ENCODE measurements at places on chromosomes 3 and 15.
A peak's percentile ranks its signal among the peaks of the same experiment; 100 is the strongest.

DNA sequence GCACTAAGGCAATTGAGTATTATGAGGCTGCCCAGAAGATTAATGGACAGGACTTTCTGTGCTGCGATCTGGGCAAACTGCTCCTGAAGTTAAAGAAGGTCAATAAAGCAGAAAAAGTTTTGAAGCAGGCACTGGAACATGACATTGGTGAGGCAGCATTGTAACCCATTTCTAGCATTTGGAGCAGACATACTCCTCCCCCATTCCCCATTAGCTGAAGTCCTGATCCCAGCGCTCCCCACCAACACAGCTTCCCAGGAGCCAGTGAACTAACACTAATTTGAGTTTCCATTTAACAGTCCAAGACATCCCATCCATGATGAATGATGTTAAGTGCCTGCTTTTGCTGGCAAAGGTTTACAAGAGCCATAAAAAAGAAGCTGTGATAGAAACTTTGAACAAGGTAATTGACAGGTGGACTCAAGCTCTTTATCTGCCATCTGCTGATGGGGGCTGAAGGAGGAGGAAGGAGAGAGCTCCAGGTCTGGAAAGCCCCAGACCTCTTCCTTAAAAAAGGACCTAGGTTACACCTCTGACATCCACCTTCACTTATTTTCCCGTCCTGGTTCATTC, 22.6 kb downstream of the CSRNP1 start:
- DNase-seq = no peak

- no peak for DNase-seq
These were observed 33.9 kb downstream of the PIK3CA start for GRCh38 chr3:179181993-179182551.

DNA sequence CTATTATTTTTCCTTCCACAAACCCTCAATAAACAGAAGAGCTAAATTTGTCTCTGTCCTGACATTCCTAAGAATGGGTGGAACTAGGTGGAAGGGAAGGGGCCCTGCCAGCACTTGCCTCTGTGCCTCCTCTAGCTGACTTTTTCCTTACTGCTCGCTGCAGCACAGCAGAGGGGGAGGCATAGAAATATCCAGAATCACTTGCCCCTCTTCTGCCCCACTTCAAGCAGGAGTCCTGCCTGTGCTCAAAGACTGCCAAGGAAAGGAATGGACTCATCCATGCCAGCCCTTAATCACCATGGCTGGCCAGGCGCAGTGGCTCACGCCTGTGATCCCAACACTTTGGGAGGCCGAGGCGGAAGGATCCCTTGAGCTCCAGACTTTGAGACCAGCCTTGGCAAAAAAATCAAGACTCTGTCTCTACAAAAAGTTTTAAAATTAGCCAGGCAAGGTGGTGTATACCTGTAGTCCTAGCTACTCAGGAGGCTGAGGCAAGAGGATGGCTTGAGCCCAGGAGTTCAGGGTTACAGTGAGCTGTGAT, 51.8 kb downstream of the ADCY5 start:
- no peak for DNase-seq

DNA sequence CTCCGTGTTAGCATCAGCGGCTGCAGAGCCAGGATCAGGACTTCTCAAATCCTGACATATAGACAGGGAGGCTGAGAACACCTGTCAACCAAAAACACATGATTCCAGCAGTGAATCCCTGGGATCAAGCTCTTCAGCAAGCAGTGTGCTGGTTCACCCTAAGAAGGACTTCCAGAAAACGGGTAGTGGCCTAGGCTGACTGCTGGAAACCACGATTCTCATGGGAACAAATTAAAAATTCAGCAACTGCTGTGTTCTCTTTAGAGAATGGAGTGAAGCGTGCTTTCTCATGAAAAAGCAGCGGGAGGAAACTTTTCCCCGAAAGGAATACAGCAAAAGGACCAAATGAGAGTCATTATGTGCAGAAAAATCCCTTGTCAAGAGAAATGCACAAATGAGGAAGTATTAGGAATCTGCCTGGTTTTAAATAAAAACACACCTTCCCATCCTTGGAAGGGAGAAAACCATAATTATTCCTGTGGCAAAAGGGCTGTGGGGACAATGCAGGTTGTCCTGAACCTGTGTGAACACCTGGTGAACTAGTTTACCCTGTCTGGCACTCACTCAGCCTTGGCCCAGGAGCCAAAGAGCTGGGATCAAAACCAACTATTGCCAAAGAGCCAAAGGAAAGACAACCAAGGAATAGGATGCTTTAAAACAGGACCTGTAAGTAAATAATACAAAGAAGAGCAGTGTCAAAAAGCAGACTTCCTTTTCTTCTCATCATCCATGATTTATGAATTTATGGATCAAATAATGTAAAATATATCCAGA, 13.4 kb downstream of the IL12A start:
- no peak for DNase-seq

DNA sequence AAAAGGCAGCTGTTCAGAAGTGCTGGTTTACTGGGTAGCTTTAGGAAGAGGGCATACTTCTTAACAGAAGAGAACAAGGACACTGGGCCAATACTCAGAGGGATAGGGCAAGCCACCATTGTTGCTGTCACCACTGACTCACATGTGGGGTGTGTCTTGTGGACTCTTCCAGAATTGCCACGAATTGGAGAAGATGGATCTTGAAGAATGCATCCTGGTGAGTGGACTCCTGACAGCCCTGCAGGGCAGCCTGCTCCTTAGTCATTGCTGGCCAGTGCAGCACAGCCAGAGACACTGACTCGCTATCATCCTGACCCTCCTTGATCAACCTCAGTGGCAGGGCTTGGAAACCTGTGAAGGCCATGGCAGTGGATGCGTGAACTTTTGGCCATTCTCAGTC, 62.3 kb downstream of the UBP1 start:
- DNase-seq = no peak

DNA sequence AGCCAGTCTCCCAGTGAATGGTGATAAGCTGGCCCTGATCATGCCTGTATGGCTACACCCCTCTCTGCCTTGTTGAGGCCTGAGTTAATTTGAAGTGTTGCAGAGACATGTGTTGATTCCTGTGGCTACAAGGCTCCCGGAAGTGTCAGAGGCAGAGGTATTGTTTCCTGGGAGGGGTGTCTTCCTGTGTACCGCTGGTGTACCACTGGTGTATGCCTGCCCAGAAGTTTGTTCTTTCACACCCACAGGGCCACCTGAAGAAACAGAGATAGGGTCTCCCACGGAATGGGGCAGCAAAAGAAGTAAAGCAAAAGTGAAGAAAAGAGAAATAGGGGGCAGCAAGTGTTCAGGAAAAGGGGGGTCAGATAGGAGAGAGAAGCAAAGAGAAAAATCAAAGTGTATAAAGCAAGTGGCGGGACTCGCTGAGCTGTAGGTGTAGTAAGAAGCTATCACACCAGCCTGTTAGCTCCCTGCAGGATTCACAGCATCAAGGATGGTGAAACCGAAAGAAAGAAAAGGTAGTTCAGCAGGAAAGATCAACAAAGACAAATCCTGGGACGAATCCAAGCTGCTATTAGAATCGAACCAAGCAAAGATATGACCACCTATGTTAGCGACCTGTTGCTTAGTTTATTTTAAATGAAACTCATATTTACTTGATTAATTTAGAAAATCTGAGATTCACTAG, 36.6 kb upstream of the CD47 start:
- DNase-seq = no peak

GRCh38 chr3:196631682-196632045, 7.8 kb upstream of the NRROS start:
- DNase-seq = no peak

GRCh38 chr15:55289746-55290527, at the start of gene RAB27A:
RAB27A (minus strand) TSS chr15:55289813; CDS start chr15:55234934, 54,879 bp downstream.
- no peak for DNase-seq

DNA sequence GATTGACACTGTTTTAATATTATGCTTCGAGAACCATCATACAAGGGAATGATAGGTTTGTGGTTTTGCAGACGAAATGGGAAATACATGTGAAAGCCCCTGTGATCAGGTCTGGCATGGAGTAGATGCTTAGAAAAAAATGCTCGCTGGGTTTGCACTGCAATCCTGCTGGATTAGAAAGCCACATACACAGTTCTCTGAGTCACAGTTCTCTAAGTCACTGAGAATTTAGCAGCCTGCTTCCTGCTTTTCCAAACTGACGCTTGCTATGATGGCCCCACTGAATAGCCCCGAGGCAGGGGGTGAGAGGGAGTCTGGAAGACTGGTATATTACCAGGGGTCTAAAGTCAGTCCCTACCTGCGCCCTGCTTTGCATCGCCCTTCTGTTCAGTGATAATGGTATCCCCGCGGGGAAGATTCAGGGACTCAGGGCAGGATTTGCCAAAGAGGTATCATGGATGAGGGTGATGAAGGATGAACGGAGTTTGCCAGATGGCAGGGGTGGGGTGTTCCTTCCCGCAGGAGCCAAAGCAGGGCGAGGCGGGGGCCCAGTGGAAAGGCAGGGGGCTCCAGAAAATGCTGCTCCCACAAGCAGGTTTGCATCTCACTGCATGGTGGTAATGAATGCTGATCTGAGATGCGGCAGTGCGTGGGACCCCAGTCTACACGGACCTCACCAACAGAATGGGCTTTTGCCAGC, 82.3 kb downstream of the IQSEC1 start:
- peak; percentile 71 for DNase-seq

DNA sequence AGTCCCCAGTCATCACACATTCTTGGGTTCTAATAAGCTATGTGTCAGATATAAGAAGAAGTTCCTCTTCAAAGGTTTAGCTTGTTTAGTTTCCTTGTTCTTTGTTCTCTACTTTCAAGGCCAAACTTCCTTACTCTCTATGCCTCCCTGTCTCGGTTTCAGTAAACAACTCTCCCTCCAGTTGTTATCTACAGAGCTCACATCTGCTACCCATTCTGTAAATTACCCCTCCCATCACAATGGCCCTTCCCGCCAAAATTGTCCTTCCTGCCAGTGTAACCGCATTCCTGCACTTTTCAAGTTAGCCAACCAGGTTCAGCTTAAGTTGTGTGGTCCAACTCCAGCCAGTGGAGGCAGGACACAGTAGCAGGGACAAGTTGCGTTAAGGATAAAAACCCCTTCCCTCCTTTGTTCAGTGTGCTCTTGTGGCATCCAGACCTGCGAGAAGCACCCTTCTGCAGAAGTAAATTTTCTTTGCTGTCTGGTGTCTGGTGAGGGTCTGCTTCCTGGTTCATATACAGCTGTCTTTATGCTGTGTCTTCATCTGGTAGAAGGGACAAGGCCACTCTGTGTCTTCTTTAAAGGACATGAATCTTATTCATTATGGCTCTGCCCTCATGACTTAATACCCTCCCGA, 342.1 kb upstream of the GRM7 start:
- no peak for DNase-seq

GRCh38 chr15:77964193-77964592, 113.3 kb downstream of the TBC1D2B start:
- DNase-seq = no peak

DNA sequence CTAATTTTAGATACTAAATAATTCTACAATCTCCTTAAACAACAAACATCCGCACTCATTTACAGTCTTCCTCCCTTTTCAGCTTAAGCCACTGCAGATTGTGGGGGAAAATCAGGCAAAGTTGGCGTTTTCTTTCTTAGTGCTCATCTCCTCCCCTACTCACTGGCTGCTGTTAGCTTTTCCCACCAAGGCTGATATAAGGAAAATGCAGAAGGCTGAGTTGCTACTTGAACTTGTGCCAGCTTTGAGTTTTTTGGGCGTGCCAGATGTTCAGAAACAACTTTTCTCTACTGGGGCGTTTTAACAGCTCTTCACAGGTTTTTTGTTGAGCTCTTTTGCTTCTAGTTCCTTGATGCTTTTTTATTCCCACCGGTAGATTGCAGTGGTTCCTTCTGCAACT, 222.0 kb downstream of the PYDC2 start:
- no peak for DNase-seq

GRCh38 chr3:160257606-160258005, 32.4 kb downstream of the C3orf80 start:
- DNase-seq = no peak

- no peak for DNase-seq
These were observed 11.1 kb upstream of the GREM1 start for GRCh38 chr15:32706704-32707103.

GRCh38 chr3:115663414-115663813, 40.1 kb downstream of the GAP43 start:
- DNase-seq = no peak

- DNase-seq = no peak
These were observed 79.5 kb upstream of the FGF7 start for GRCh38 chr15:49343546-49343945.

GRCh38 chr3:66401675-66402491, 98.9 kb downstream of the LRIG1 start:
- no peak for DNase-seq

Measured in AG04449 (cell line).